ENCODE measurements at places on chromosomes 16 and 17.

DNA sequence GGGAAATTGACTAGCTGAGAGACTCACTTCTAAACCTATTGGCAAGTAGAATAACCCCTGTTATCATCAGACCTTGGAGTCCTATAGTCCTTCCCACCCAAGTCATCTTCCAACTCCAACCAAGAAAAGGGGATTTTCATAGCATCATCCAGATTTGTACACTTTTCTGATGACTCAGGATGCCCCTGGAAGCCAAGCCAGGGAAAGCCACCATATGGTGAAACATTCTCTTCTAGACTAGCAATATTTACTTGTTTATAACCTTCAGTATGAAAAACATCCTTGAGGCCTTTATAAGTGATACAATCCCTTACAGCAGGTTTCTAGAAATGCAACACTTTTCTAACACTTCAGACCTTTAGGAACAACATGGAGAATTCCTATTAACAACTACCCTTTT, 618.8 kb upstream of the CDH11 start:
- no peak for DNase-seq

GRCh38 chr16:74607310-74607961, 522 bp upstream of the GLG1 start:
- DNase-seq: no peak

DNA sequence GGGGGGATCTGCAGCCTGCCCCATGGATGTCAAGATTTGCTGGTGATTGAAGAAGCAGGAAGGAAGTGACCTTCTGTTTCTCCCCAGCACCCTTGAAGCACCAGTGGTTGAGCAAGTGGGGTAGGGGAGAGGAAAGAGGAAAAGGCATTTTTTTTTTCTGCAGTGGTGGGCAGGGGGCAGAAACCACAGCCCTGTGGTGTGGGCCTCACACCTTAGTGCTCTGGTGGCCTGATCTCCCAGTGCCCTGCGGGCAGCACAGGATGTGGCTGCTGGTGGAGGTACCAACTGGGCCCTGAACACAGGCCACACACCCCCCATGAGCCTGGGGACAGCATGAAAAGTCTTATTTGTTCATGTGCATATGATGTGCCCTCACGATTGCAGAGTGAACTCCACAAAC, 7.1 kb downstream of the ITGAD start:
- no peak for DNase-seq

GRCh38 chr16:70753228-70753627, 47.7 kb downstream of the VAC14 start:
- DNase-seq: no peak

- no peak for DNase-seq
Observed at GRCh38 chr17:39823407-39824054, 40.6 kb downstream of the IKZF3 start.

GRCh38 chr16:67013823-67014633, 14.9 kb upstream of the CBFB start:
- DNase-seq: peak; percentile 45

GRCh38 chr17:17055286-17056155, 13.3 kb downstream of the MPRIP start:
- DNase-seq: no peak

Data from stimulated activated CD8-positive, alpha-beta memory T cell treated with anti-CD3 and anti-CD28 coated beads, Interleukin-2, amount 100 ng/mL, for 1 hour (primary cell).